ENCODE measurements at places on chromosomes 1 and 21. TPM values are rescaled to one million over a fixed set of nuclear protein-coding genes. Genes with fewer than 3 reads are reported as not detected.

DNA sequence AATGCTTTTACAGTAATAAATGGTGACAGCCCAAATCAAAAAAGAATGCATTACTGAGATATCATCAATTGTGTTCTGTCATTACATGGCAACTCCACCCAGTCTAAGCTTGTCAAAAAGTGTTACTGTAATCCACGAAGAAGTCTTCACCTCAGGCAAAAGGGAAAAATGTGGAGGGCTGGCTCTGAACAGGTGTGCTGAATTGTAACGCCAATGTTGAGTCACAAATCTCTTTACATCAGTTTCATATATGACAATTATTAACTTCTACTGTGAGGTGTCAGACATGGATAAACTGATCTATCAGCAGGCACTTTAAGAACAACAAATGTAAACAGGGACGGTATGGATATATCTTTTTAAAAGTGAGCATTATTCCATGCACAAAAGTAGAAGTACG, 98.5 kb upstream of the DMRTA2 start:
- no peaks in the 10 kb centered on the region for H3K4me1 ChIP-seq
- DNase-seq, result no peak
- no peaks in the 10 kb centered on the region for H3K36me3 ChIP-seq
- H3K27me3 ChIP-seq, result no peaks in the 10 kb centered on the region

GRCh38 chr1:10399444-10399941, 629 bp downstream of the PGD start:
- H3K4me3 ChIP-seq, result peak overlapping the region; percentile 95
- H3K4me1 ChIP-seq, result peaks cover 4% of the 10 kb centered on the region
- H3K27me3 ChIP-seq, result no peaks in the 10 kb centered on the region
- DNase-seq, result no peak
- no peaks in the 10 kb centered on the region for H3K36me3 ChIP-seq
- peak overlapping the region; percentile 86 for H3K27ac ChIP-seq

DNA sequence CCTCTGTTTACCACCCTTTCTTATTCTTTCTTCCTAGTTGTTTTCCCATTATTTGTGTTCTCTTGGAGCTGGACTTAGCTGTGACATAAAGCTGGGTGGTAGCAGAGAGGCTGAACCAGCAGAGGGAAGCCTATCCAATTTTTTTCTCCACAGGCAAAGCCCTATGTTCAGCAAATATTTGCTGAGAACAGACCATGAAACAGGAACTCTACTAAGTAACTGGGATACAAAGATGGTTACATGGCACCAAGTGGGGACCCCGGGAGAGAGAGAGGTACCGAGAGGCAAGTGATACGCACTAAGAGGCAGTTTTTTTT, 6.6 kb downstream of the CFAP141 start:
- no peaks in the 10 kb centered on the region for H3K27me3 ChIP-seq
- DNase-seq, result no peak
- H3K4me1 ChIP-seq, result no peaks in the 10 kb centered on the region
- no peaks in the 10 kb centered on the region for H3K36me3 ChIP-seq

GRCh38 chr1:8423692-8424538, 106.0 kb downstream of the SLC45A1 start:
- H3K4me3 ChIP-seq, result peak overlapping the region; percentile 50
- H3K4me1 ChIP-seq, result peaks cover 68% of the 10 kb centered on the region
- H3K36me3 ChIP-seq, result no peaks in the 10 kb centered on the region
- H3K27ac ChIP-seq, result peak overlapping the region; percentile 83
- H3K27me3 ChIP-seq, result no peaks in the 10 kb centered on the region
- DNase-seq, result no peak

Gene EDN2
- total RNA-seq, result not detected

All from naive thymus-derived CD4-positive, alpha-beta T cell (primary cell).